ENCODE measurements at places on chromosomes 12 and 14.

GRCh38 chr14:58060898-58061297, 91.1 kb downstream of the ARMH4 start:
- no peak for DNase-seq

DNA sequence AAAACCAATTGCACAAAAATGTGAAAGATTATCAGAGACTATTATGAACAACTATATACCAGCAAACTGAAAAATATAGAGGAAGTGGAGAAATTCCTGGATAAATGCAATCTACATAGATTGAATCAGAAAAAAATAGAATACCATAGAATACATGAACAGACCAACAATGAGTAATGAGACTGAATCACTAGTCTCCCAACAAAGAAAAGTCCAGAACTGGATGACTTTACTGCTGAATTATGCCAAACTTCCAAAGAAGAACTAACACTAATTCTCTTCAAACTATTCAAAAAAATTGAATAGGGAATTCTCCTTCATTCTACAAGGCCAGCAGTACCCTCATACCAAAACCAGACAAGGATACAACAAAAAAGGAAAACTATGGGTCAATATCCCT, 60.6 kb downstream of the GUCY2C start:
- DNase-seq: no peak

DNA sequence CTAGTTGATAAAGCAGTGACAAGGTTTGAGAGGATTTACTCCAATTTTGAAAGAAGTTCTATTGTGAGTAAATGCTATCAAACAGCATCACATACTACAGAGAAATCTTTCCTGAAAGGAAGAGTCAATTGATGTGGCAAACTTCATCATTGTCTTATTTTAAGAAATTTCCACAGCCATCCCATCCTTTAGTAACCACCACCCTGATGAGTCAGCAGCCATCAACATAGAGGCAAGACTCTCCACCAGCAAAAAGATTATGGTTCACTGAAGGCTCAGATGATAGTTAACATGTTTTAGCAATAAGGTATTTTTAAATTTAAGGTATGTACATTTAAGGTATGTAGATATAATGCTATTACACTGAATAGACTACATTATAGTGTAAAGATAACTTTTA, 122.1 kb upstream of the ARHGAP5 start:
- no peak for DNase-seq

- DNase-seq: peak; percentile 54
Observed at GRCh38 chr12:65725376-65725775, 98.9 kb upstream of the HMGA2 start.

DNA sequence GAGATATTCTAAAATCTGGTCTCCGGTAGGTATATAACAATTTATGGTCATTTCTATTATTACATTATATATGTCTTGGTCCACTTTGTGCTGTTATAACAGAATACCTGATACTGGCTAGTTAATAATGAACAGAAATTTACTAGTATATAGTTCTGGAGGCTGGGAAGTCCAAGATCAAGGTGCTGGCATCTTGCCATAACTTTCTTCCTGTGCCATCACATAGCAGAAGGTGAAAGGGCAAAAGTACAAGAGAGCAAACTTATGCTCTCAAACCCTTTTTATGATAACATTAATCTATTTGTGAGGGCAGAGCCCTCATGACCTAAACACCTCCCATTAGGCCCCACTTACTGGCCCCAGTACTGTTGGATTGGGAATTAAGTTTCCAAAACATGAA, 17.9 kb upstream of the BATF start:
- no peak for DNase-seq

DNA sequence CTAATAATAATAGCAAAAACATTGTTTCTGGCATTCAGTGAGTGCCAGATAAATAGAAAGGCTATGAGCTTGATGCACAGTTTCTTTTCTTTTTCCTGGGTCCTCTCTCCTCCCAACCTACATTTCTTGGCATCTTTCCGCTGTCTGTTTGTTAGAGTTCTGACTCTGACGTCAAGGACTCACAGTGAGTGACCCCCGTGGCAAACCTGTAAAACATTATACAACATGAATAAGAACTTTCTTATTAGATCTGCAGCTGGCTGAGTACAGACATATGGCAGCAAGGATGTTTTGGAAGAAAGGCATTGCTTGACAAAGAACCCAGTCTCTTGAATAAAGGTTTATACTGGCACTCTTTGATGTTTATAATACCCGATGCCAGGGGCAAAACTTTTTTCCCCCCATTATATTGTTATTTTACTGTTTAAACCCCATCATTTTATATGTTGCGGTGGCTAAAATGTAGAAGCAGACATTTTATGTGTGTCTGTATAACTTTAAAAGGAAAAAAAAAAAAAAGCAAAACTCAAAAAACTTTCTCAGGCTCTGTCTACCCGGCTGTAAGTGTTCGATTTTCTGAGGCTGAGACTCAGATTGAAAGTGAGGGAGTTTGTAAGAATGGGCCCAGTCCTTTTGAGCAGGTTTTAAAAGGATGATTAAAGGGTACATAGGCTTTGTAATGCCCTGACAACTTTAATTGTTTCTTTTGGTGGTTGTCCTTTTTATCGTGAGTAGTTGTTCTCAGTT, 159.3 kb downstream of the PDE3A start:
- no peak for DNase-seq

- no peak for DNase-seq
Observed at GRCh38 chr14:103073367-103073875, 10.6 kb upstream of the LBHD2 start.

DNA sequence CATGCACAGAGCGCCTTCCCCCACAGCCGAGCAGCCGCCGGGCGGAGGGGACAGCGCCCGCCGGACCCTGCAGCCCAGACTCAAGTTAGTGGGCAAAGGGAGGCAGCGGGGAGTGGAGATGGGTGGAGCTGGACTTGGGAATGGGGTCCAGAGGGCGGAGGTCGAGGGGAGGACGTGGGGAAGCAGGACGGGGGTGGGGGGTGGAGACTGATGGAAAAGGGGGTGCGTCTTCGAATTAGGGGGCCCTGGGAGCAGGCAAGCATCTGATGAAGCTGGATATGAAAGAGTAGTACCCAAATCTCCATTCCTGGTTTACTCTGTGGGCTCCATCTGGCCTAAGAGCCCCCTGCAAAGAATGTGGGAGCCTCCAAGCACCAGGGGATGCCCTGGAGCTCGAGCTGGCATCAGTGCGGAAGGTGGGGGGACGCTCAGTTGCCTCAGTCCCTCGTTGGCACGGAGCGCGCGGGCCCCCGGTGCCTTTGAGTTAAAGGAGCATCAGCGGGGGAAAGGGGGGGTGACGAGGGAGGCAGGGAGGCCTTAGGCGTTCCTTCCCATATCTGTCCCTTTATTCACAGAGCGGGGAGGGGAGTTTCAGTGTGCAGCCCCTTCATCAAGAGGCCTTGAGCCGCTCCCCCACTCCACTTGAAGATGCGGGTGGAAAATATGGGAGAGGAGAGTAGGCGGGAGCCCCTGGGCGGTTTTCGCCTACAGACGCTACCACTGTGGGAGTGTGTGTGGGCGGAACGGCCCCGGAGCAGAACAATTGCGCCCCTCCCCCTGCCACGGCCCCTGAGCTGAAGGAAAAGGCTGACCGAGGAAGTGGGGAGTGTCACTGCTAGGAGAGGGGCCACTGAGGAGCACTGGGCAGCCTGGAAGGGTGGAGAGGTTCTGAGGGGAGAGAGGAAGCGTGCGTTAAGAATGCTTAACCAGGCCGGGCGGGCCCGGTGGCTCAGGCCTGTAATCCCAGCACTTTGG, 644 bp downstream of the NAB2 start:
- DNase-seq: peak; percentile 49

- DNase-seq: no peak
Observed at GRCh38 chr12:48016373-48017020, 12.2 kb upstream of the COL2A1 start.

GRCh38 chr14:100638211-100638855, 51.1 kb upstream of the BEGAIN start:
- DNase-seq: no peak

GRCh38 chr14:89137526-89138163, 279.4 kb downstream of the FOXN3 start:
- peak; percentile 95 for DNase-seq

DNA sequence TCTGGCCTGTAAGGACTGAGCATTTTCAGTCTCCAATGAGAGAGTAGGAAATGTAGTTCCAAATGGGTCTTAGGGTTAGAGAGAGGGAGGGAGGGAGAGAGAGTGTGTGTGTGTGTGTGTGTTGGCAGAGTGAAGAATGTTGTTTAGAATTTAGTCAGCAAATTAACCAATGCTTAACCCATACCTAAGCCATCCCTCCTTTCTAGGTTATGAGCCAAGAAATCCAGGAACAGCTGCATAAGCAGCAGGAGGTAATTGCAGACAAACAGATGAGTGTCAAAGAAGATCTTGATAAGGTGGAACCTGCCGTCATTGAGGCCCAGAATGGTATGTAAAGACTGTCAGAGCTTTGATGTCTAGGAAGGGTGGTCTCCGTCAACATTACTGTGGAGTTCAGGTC, 56.9 kb downstream of the HSP90AA1 start:
- DNase-seq: peak; percentile 75

- no peak for DNase-seq
Observed at GRCh38 chr12:112126911-112127310, 1.6 kb downstream of the TRAFD1 start.

DNA sequence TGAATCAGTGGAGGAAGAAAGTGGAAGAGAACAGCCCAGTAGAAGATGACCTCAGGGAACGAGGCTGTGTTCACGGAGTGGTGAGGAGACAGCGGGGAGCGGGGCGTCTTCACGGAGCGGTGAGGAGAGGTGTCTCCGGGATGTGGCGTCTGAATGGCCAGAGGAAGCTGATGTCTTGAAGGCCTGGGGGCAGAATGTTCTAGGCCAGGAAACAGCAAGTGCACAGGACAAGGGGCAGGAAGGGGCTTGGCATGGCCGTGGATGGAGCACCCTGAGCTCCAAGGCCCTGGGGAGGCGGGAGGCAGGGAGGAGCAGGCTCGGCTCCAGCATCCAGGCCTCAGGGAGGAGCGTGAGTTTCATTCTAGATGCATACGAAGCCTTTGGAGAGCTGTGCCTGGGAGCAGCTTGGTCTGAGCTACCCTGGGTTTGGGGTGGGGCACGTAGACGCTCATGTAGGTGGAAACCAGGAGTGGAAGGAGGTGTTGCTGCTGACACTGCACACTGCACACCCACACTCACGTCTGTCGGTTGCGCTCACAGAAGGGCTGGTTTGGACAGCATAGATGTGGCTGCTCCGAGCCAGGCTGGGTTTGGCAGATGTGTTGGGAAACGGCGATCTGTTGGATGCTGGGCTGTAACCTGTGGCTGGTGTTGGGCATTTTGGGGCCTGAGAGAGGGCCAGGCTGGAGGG, 131.6 kb downstream of the ADGRD1 start:
- DNase-seq: no peak

DNA sequence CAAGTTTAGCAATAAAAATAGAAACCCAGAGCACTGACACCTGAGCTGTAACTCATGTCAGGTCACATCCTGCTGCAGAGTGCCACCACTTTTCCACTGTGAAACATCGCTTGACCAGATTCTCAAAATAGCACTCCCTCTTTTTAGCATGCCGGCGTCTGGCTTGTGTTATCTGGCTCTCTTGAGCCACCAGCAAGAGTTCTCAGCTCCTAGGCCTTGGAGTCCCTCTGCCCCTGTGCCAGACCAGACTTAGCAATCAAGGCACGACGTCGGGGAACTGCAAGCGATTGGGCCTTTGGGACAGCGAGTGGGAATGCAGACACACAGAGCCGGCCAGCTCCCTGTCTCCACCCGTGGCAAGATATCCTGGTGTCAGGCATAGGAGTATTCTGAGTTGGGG, 52.5 kb downstream of the SPIC start:
- no peak for DNase-seq

DNA sequence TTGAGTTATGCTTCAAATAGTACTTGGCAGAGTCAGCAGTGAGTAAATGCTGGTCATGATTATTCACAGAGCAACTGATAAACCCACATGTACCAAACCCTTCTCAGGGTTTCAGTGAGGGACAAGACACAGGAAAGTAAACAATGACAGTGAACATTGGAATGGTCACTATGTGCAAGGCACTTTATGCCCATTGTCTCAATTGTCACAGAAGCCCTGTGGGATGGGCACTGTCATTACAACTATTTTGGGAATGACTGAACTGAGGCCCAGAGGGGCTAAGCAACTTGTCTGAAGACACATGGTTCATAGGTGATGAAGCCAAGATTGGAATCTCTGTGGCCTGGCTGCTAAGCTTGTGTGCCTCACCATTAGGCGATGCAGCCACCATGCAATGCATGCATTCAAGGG, 238.5 kb downstream of the RBM19 start:
- DNase-seq: peak; percentile 74

GRCh38 chr12:42729535-42729900, 140.0 kb upstream of the PRICKLE1 start:
- DNase-seq: no peak

DNA sequence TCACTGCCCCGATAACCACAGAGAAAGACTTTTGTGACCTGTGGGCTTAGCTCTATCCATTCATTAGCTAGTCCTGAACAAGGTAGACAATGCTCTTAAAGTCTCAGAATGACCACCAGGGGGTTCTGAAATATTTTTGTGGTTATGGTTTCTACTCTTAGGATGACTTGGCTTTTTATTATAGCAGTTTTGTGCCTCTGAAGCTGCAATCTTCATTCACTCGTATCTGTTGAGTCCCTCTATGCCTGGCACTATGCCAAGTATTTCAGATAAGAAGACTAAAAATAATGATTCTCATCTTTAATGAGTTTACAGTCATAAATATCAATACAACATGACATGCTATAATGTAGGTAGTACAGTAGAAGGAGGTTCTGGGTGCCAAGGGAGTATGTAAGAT, 130.8 kb upstream of the TRHDE start:
- DNase-seq: no peak

DNA sequence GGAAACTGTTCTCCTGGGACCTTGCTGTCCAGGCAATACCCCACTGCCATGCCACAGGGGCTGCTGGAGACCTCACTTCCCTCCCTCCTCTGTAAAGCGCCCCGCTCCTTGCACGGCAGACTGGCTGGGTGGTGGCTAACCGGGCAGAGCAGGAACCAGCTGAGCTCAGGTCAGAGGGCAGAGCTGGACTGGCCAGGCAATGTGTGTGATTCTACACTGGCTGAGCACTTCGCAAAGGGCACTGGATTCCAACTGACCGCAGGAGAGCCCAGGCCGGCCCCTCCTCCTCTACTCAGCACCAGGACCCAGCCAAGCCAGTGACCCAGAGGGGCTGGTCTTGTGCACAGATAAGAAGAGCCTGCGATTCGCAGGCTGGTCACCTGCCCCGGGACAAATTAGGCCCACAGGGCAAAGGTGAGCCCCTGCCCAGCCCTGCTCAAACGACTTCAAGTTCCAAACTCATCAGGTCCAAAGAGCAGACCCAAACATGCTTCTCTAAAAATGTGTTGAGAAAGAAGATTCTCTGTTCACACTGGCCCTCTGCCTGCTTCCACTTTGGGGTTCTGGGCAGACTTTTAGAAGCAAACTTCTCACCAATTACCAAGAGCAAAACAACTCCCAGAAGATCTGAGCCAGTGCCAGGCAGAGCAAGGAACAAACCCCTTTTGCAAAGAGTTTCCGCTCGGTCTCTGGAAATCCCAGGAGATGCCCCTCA, 54.9 kb upstream of the DIO3 start:
- no peak for DNase-seq

- no peak for DNase-seq
Observed at GRCh38 chr12:130958557-130959140, 4.9 kb downstream of the ADGRD1 start.

GRCh38 chr12:76183459-76184186, 99.1 kb upstream of the NAP1L1 start:
- DNase-seq: peak; percentile 94
